ENCODE measurements at places on chromosomes 12 and 14. TPM values are rescaled to one million over a fixed set of nuclear protein-coding genes. Genes with fewer than 3 reads are reported as not detected.

NAP1L1 gene
- total RNA-seq = 690 TPM

ADCY6 gene
- total RNA-seq = 15.8 TPM

LTBP2 gene
- total RNA-seq = 8.0 TPM

ASCL1 gene
- not detected for total RNA-seq

GEMIN2 gene
- 22.8 TPM for total RNA-seq

LHX5 gene
- total RNA-seq = not detected

TMEM30B gene
- total RNA-seq = 0.22 TPM

GLIPR1L1 gene
- total RNA-seq = not detected

SLC39A5 gene
- total RNA-seq = not detected

APOF gene
- total RNA-seq = not detected

All from A549 treated with RU486 at 1 μM for 4 hours (cell line).